ENCODE measurements at places on chromosomes 5 and 9.

- no peak for DNase-seq
Observed at GRCh38 chr5:106401561-106401960, 1269.2 kb downstream of the EFNA5 start.

- no peak for DNase-seq
Observed at GRCh38 chr5:82421119-82421518, 143.0 kb upstream of the RPS23 start.

DNA sequence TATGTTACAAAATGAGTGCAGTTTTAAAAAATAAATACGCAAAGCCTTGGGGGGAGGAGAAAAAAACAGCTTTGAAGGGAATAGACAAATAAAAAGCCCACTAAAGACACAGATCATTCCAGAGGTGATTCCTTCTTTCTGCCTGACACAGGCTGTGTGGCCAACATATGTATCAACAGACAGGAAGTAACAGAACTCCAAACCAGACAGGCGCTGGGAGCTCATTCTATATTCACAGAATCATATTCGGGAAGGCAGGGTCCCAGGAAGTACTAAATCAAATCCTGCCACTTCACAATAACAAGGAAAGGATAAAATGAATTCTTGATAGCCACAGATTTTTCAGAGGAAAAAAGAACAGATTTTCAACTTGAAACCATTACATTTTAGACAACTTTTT is 62.1 kb downstream of the SEMA5A start:
- DNase-seq = no peak

DNA sequence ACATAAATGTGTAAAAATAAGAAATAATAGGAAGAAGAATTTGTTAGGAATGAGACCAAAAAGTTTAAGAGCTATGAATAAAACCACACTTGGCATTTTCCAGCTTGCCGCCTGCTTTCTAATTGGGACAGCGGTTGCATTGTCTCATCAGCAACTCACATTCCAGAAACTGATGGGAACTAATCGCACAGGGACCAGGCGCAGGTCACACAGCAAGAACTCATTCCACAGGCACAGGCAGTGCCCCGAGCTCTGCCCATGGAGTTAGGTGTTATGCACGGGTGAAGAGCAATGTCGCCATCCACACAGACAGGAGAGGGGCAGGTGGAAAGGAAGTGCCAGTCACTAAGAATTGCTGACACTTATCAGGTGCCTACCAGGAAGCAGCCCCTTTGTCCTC is 279.9 kb downstream of the NSG2 start:
- DNase-seq = no peak

- no peak for DNase-seq
Observed at GRCh38 chr9:72129271-72130156, 19.7 kb upstream of the GDA start.

DNA sequence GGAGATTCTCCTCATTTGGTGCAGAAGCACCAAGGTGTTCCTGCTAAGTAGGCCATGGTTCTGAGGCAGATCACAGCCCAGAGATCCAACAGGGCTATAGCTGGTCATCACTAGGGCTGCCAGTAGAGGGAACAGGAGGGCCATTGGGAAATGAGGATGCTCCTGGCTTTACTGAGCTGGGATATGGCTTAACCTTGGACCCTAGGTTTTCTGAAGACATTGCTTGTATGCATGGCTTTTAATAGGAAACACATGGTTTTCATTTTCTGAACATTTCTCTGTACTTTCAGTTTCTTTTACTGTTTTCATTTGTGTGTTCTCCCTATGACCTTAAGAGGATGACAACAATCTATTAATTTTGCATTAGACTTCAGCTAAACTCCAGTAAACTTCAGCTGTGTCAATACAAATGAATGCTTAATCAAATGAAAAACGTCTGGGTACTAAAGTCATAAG is at the start of gene IFNW1:
Gene IFNW1, minus strand, starts transcription at position 406 of the 456 bp plus-strand sequence. Its CDS starts 262 bp downstream, at position 144.
- no peak for DNase-seq

- no peak for DNase-seq
Observed at GRCh38 chr5:176738637-176739250, 71.6 kb upstream of the UNC5A start.

DNA sequence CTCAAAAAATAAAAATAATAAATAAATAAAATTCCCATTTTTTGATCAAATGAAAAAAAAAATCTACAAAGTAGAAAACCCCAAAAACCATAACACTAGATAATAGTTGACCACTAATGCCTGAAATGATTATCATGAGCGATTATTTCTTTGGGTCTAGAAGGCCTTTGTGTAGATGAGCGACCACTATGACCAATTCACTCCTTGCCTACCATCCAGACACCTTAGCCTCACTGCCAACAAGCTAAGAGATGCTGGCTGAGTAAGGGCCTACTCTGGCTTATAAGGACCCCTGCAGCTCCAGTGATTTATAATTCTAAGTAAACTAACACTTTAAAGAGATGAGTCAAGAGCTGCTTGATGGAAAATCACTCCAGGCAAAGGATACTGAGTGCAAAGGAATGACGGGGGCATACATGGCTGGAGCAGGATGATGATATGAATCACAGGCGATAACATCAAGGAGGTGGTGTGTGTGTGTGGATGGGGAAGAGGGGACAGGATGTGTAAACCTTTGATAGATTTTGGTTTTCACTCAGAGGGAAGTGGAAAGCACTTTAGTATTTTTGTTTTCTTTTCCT is 4.8 kb upstream of the F2RL1 start:
- no peak for DNase-seq

DNA sequence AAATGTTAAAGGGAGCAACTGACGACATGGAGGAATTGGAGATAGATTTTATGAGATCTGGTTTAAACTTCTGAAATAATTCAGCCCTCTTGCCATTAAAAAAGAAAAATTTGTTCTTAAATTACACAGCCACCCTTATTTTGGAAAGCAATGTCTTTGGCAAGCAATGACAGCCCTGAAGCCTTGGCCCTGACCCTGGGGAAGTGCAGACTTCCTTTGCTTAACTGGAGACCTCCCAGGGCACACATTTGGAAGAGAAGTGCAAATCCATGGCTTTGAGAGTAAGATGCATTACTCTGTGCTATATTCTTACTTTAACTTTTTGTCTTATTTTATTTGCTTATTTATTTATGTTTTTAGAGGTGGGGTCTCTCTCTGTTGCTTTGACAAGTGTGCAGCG is 22.0 kb downstream of the RXFP3 start:
- no peak for DNase-seq

GRCh38 chr5:122163121-122164069 is 34.0 kb downstream of the ZNF474 start:
- no peak for DNase-seq

GRCh38 chr9:109011231-109011671 is 2.0 kb downstream of the CTNNAL1 start:
- DNase-seq = no peak

DNA sequence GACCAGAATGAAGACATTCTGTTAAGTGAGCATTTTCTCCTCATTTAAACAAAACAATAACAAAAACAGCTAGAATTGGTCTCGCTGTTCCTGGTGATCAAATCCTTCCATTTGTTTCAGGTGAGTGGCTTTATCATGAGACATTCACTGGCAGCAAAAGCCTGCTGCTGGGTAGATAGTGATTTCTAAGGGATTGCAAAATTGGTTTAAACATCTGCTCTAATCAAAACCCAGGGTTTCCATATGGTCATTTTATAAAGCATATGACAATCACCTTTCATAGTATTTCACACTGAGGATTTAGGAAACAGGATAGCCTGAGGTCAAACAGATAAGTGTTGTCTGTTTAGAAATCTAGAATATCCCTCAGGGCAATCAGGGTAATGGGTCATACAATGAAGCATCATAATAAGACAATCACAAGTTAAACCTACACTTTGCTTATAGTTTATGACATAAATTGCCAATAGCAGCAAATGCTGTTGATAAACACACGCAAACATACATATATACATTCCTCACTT is 769.6 kb upstream of the C9orf72 start:
- DNase-seq = no peak

- DNase-seq = no peak
Observed at GRCh38 chr5:60457233-60457632, 242.7 kb downstream of the DEPDC1B start.

DNA sequence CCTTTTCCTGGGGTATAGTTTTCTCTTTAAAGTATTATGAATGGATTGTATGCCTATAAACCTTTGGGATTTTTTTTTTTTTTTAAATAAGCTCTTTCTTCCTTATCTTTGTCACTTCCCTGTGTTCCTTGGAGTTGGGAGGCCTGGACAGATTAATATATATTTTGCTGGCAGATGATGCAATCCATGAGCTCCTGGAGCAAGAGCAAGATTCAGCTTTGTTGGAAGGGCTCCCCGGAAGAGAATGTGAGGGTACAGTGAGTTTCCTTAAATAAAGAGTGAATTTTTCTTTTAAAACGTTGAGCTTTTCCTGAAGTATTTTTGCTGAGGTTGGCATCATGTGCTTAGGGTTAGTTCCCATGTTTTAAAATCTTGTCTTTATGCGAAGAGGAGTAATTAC is 98.7 kb upstream of the SLC28A3 start:
- no peak for DNase-seq

GRCh38 chr9:5554254-5554653 is 43.9 kb downstream of the PDCD1LG2 start:
- no peak for DNase-seq

- no peak for DNase-seq
Observed at GRCh38 chr9:77158772-77159513, 18.4 kb upstream of the VPS13A start.

DNA sequence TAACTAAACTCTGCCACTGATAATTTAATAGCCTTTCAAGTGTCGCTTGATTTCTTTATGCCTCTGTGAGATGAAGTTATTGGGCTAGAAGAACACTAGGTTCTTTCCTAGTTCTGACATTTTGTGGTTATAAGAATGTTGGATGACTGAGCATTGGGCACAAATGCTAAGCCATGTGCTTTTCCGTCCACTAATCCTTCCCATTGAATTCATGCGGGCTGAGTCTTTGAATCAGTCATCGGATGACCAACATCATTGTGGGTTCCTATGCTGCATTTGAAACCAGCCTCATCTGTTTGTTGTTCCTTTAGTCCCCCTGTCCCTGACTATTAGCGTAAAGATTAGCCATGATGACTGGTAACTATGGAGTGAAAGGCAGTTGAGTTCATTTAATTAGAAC is 58.5 kb downstream of the ALDH1A1 start:
- no peak for DNase-seq

DNA sequence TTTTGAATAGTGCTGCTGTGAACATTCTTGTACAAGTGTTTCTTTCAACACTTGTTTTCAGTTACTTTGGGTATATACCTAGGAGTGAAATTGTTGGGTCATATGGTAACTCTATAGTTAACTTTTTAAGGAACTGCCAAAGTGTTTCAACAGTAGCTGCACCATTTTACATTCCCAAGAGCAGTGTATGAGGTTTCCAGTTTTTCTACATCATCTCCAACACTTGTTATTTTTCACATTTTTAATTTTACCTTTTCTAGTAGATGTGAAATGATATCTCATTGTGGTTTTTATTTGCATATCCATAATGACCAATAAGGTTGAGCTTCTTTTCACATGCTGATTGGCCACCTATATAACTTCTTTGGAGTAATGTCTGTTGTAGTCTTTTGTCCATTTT is 40.0 kb upstream of the FOXE1 start:
- DNase-seq = no peak

GRCh38 chr5:135631391-135631790 is 52.6 kb upstream of the CXCL14 start:
- no peak for DNase-seq

- no peak for DNase-seq
Observed at GRCh38 chr5:141845371-141845851, 32.8 kb downstream of the PCDH1 start.

DNA sequence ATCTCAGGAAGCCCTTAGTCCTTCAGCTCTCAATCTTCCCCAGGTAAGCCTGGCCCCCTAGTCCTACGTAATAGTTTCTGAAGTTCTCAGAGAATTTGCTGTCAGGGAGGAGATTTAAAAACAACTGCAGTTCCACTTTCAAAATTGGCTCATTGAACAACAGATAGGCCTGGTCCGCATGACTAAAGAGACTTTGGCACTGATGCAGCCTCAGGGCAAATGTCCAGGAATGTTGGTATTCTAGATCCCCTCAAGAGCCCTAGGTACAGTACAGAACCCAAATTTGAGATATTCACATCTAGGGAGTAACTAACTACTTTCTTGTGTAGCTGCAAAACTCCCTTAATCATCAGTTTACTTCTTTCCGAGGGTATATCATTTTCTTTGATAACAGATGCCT is 162.8 kb downstream of the GABRG2 start:
- DNase-seq = no peak

GRCh38 chr5:36418152-36418979 is 116.7 kb upstream of the RANBP3L start:
- no peak for DNase-seq

DNA sequence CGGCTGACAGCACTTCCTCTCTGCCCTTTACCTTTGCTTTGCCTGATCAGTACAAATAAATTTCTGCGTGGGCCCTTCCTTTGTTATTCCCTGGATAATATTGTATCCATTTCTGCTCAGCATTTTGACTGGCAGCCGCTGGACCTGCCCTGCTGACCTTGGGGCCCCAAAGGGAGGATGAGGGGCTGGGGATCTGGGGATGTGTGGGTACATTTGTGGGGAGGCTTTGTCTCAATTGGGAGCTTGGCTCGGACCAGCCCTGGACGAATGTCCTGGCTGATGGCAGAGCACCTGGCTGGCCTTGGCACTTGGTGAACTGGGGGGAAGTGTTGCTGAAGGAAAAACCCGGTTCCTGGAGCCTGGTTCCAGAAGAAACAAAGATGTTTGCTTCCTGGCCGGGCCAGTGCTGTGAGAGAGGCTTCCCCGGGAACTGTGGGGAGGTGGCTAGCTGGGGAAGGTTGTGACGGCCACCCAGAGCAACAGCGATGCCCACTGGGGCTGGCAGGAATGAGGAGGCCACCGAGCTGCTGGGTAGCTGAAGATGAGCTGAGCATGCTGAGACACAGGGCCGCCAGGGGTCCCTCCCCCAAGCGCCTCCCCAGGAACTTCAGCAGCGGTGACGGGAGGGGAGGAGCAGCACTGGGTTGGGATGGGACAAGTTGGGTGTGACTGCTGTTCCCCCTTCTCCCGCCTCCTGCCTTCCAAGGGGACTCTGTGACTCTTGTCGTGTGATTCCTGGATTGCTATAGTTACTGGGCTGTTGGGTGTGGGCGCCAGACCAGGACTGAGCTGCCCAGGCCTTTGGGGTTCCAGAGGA is 8.4 kb downstream of the LMX1B start:
- no peak for DNase-seq

Data from dorsolateral prefrontal cortex (tissue), 122 donors.